Natural killer cell treated with Interleukin-12 subunit alpha and Interleukin-12 subunit beta and Interleukin-15 and Interleukin-18, amount 100 ng/mL, for 72 hours (primary cell): ENCODE measurements at places on chromosomes 12 and 14.

DNA sequence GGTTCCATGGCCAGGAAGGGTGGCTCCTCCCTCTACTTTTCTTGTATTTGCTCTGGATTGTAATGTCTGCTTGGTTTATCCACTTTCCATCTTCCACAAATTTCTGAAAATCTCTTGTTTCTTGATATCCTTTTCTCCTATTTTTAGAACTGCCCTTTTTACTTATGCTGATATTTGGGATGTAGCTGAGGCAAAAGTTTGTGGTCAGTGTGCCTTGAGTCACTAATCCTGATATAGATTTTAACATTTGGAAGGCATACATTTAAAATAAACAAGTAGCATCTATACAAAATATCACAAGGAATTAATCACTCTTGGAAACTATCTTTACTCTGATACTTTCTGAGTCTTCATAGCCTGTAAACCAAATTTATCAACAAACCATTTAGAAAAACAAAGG is 11.0 kb downstream of the GRIP1 start:
- DNase-seq, result no peak

- DNase-seq, result no peak
These were observed 161.1 kb downstream of the NUAK1 start for GRCh38 chr12:105977652-105978051.

DNA sequence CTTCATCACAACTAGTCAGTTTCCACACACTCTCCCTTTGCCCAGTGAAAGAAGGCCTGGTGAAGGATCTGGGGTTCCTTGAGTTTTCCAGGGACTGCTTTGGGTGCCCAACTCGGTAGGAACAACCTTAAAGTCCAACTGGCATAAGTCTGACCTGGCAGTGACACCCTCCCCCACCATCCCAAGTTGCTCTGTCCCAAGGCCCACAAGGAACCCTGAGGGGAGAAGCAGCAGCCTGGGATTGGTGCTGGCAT is 1.6 kb downstream of the KMT2D start:
- DNase-seq, result no peak

DNA sequence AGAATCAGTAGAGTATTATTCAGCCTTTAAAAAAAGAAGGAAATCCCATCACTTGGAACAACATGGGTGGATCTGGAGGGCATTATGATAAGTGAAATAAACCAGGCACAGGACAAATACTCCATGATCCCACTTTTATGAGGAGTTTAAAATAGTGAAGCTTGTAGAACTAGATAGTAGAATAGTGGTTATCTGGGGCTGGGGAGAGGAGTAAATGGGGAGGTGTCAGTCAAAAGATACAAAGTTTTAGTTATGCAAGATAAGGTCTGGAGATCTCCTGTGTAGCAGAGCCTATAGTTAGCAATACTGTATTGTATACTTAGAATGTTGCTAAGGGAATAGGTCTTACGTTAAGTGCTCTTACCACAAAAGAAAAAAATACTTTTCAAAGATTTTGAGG is 64.9 kb downstream of the RIC8B start:
- DNase-seq, result no peak

DNA sequence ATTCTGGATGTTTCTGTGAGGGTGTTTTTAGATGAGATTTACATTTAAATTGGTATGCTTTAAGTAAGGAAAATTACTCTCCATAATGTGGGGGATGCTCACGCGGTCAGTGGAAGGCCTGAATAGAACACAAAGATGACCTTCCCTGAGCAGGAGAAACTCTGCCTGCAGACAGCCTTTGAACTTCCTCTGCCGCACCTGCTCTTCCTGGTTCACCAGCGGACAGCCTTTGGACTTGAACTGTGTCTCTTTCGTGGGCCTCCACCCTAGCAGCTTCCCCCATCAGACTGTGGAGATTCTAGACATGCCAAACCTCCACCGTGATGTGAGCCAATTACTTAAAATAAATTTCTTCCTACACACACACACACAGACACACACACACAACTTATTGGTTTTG is 210.7 kb downstream of the EFCAB11 start:
- no peak for DNase-seq

DNA sequence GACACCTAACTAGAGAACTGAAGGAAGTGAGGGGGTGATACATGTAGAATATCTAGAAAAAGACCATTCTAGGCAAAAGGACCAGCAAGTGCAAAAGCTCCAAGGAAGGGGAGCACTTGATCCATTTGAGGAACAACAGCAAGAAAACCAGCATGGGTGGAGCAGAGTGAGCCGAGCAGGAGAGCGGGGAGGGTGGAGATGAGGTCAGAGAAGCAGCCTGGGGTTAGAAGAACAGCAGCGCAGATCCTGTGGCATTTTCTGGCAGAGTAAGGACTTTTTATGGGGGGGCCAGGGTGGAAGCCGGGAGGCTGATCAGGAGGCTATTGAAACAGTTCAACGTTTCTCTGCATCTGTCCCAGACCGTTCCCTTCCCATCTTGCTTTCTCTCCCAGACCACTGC is 24.5 kb upstream of the TMCC3 start:
- DNase-seq, result no peak

- DNase-seq, result peak; percentile 86
These were observed at the start of gene C1RL for GRCh38 chr12:7108796-7109571. Gene C1RL (minus strand): TSS chr12:7109214. CDS start chr12:7109180, 34 bp downstream.

GRCh38 chr14:97572583-97573458 is 775.6 kb downstream of the VRK1 start:
- DNase-seq, result no peak

- DNase-seq, result no peak
These were observed 487 bp upstream of the MGST1 start for GRCh38 chr12:16346958-16347357.

- DNase-seq, result no peak
These were observed 387.9 kb downstream of the DAD1 start for GRCh38 chr14:22200977-22201605.

- no peak for DNase-seq
These were observed 10.7 kb upstream of the ATP2A2 start for GRCh38 chr12:110270125-110270962.

- no peak for DNase-seq
These were observed 199.3 kb downstream of the SLC41A2 start for GRCh38 chr12:104758771-104759170.

GRCh38 chr14:53032161-53032803 is 81.4 kb upstream of the FERMT2 start:
- DNase-seq, result no peak

DNA sequence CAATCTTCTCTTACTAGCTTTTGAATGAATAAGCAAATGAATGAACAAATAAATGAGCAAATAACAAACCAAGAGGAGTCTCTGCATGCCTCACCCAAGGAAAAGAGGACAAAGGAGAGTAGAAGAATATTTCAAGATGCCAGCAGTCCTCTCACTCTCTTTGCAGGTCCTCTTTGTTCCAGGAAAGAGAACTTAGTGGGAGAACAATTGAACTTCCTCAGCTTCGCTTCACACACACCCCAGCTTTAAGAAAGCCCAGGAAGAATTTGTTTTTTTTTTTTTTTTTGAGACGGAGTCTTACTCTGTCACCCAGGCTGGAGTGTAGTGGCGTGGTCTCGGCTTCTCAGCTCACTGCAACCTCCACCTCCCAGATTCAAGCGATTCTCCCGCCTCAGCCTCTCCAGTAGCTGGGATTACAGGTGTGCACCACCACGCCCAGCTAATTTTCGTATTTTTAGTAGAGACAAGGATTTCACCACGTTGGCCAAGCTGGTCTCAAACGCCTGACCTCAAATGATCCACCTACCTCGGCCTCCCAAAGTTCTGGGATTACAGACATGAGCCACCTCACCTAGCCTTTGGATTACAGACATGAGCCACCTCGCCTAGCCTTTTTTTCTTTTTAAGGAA is 20.4 kb downstream of the KRT18 start:
- no peak for DNase-seq

DNA sequence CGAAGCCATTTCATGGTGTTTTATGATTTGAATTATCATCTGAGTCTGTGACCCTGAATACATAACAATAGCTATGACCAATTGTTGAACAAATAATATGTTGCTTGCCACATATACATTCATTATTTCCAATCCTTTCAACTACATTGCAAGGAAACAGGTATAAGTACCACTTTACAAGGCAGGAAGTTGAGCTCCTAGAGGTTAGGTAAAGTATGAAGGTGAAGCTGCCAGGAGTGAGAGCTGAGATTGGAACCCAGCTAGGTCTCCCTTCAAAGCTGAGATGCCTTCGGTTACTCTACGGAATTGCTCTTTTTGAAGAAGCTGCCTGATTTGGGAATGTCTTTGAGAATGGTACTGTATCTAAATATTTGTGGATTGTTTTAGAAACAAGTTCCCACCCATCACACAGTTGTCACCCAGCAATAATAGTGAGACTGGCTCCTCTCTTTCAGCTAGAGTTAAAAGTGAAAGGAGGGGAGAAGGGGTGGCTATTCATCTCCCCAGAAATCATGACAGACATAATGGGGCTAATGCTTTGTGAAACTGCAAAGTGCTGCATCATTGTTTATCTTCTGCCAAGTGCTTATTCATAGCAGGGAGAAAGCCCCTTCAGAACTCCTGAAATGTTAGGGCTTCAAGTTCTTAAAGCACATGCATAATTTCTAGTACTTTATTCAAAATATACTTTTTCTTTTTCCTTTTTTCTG is 75.9 kb upstream of the AMIGO2 start:
- DNase-seq, result no peak

DNA sequence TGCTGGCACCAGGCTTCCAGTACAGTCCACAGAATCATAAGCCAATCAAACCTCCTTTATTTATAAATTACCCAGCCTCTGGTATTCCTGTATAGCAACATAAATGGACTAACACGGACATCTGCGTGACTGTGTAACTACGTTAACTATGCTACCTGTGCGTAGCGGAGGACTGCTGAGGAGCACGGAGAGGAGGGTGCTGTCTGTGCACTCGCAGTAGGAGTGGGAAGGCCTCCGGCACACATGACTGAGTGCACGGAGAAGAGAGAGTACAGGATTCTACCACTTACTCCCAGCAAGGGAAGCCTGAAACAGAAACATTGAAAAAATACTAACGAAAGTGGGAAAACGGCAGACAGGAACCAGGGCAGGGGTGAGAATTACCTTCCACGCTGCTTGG is 22.9 kb downstream of the RAD52 start:
- DNase-seq, result no peak

DNA sequence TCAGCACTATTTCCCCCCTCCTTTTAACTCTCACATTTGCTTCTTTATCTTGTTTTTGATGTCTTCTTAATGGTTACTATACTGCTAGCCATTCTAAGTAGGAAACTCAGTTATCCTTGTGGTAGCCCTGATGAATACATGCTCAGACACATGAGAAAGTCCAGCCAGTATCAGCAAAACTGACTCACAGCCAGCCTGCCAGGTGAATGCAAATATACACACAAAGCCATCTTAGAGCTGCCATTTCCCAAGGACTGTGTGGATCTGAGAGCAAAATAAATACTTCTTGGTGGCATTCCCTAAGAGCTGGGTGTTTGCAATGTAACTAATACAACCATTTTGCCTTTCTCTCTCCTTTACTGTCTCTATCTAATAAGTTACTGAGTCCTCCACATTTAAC is 455.2 kb downstream of the CCER1 start:
- DNase-seq, result no peak

DNA sequence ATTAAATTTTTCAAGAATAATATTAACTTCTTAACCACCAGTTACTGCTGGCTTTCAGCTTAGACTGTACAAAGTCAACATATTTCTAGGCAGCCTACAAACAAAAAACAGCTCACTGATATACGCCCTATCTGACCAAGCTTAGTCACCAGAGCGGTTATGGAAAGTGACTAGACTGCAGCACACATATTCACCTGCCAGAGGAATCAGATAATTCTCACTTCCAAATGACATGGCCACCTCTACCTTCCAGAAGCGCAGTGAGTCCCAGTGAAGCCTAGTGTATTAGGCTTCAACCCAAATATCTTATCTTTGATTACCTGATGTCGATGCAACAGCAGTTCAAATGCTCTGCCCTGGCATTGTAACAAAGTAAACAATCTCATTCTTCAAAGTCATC is 8.5 kb downstream of the STXBP6 start:
- DNase-seq, result no peak

DNA sequence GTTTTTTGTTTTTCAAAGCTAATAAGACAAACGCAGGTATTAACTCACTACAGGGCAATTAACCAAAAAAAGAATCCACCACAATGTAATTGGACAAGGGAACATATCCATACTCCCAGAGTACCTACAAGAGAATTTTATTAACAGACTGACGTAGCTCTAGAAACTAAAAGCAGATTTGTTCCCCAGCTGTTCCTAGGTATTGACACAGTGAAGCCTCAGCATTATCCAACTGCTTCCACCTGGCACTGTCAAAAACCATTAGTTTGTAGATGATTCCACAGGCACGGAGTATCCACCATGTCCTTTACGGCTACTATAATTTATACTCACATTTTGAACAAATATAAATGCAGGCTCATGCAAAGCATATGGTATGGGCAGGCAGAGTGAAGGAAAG is 22.3 kb downstream of the PPM1H start:
- DNase-seq, result no peak

GRCh38 chr12:120529641-120530417 is 871 bp upstream of the COQ5 start:
- DNase-seq, result no peak

DNA sequence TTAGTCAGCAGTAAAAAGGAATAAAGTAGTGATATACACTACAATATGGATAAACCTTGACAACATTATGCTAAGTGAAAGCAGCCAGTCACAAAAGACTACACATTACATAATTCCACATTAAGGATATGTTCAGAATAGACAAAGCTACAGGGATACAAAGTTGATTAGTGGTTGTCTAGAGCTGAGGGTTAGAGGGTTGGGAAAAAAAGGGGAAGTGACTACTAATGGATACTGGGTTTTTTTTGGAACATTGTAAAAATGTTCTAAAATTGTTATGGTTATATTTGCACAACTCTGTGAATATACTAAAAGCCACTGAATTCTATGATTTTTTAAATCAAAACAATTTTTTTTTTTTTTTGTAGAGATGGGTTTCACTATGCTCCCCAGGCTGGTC is 4.8 kb upstream of the NGDN start:
- no peak for DNase-seq

DNA sequence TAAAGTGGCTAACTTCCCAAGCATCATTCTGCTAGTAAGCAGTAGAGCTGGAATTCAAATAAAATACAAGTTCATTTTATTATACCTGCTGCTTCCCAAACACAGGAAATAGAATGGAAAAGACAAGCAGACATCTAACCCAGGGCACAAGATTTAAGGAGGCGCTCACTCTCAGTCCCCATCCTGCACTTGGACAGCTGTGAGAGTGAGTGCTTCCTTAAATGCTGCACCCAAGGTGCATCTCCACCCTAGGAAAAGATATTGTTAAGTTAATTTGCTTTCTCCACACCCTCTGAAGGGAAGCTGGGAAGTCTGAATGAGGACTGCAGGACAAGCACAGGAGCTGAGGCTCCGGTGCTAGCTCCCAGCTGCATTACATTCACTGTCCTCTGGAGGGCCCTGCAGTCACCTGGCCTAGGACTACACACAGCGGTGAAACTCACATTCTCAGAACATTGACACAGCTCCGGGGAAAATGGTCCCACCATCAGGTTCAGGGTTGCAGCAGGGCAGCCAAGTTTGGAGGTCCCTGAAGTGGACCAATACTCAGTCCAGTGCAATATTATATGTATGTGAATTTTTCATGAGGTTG is 14.2 kb downstream of the HEBP1 start:
- DNase-seq, result no peak

GRCh38 chr14:62141139-62141538 is 378.9 kb downstream of the SNAPC1 start:
- DNase-seq, result no peak

- DNase-seq, result no peak
These were observed 12.2 kb downstream of the UBR7 start for GRCh38 chr14:93219103-93219726.
